ENCODE measurements at places on chromosomes 1 and 21.
A peak's percentile ranks its signal among the peaks of the same experiment; 100 is the strongest.

DNA sequence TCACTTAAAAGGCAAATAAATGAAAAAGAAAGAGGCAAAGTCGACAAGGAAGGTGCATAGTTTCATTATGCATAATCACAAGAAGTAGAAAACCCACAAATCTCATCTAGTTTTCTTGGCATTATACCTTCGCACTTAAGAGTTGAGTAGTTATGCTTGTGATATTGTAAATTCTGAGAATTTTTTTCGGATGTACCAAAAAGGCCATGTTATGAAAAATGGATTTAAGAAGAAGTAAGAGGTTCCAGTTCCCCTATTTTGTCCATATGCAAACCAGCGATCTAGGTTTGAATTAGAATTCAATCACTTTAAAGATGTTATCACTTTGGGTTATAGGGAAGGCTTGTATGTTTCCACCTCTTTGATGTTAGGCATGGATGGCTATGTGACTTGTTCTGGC lies 7.9 kb upstream of the ERICH3 start:
- no peak for DNase-seq

- no peak for DNase-seq
These were observed 448.1 kb upstream of the B3GALT2 start for GRCh38 chr1:193634470-193634869.

GRCh38 chr1:27992276-27992675 lies 32.5 kb downstream of the XKR8 start:
- peak; percentile 66 for DNase-seq

GRCh38 chr21:29242201-29242600 lies 56.5 kb upstream of the BACH1 start:
- no peak for DNase-seq

DNA sequence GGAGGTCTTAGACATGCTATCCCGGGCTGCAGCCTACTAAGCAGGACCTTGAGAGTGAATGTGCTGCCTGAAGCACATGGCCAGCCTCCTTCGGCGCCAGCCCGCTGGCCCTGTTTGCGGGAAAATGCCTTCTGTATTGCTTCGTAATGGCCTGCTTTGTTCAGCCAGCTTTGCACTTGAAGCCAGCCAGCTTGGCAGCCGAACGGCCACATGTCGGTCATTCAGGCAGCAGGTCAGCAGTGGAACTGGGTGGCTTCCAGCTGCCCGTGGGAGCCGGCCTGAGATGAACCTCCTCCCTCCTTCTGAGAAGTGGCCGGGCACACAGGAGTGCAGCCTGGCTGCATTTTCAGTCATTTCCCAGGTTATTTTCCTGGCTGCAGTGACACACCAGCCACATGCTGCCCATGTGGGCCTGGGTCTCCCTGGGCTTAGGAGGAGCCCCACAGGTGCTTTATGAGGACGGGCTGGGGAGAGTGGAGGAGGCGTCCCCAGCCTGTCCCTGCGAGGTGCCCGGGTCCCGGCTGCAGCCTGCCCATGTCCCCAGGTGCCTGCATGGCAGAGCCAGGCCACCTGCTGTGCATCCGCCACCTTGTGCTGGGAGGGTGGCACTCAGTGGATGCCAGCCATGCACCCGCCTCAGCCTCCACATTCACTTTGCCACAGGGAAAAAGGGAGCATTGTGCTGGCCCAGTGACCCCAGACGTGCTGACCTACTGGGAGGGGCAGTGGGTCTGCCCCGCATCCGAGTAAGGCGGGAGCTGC lies 103.5 kb downstream of the SIK1 start:
- DNase-seq, result no peak

DNA sequence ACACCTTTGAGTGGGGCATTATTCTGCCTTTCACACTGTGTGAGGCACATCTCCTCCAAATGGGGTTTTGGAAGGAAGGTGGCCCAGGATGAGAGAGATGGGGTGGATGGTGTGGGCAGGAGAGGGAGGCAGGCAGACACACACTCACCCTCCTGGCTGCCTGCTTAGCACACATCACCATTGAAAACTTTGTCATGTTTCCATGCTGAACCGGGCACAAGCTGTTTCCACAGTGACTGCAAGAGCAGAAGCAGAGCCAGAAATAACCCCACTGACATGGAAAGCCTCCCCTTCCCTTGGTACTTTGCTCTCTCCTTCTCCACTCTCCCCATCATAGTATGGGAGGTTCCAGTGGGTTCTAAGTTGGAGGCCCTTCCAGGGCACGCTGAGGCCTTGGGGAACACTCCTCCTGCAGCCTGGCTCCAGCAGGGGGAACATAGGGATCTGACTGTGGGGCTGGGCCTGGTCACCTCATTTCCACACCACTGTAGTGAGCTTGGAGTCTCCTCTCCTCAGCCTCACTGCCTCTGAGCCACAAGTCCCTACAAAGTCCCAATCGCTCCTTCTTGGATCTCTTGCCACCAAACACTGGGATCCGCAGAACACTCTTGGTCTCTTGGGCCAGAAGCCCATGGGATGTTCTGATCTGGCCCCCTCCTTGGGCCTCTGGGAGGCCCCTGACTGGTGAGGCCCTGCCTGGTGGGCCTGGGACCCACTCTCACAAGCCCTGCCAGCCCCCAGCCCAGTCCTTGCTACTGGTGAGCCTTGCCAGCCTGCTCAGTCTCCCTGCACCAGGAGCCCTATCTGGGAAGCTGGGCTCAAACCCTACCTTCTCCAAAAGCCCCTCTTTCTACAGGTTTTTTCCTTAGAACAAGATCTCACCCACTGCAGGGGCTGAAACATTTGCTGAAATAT lies 163.0 kb upstream of the EDN2 start:
- DNase-seq, result no peak

- no peak for DNase-seq
These were observed 87.1 kb upstream of the ARHGEF16 start for GRCh38 chr1:3367376-3367775.

DNA sequence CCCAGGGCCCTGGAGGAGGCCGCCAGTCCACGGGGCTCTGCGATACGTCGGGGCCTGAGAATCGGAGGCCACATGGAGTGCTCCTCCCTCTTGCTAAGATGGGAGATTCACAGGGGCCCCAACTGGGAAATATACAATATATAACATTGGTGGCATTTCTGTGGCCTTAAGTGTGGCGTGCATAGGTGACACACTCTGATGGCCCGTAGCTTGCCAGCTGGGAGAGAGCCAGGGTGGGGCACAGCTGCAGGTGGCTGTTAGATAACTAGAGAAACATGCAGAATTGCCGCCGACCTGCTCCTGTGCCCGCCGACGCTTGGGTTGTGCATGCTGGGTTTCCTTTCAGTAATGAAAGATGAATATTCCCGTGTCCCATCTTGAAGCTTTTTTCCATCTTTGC lies 30.1 kb downstream of the UMODL1 start:
- no peak for DNase-seq

DNA sequence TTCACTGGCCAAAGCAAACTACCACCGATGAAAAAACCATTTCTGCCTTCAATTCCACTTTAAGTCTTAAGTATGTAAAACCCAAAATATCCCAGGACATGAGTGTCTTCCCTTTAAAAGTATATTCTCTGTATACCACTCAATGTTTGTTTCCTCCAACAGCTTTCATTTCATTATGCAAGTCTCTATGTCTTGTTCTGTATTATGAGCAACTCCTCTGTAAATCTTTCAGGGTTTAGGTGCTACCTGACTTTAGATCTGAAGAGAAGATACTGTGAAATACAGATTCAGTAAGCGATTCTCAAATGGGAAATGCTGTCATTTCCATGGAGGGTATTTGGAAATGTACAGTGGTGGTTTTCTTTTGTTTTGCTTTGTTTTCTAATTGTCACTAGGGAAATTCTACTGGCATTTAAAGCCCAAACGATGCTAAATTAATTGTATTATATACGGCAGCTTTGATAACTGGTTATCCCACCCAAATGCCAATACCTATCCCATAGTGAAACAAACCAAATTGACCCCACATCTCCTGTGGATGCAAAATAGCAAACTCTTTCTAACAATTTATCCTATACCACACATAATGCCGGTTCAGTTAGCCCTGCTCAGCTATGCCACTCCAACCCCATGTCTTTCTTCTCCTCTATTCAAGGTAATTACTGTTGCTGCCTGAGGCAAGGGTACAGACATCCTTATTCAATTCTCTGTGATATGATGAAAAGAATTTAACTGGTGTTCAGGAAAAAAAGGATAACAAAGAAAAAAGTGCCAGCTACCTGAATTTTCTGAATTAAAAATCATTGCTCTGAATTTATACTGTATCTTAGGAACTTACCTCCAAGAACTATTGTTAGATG lies 182.8 kb downstream of the EIF4G3 start:
- peak; percentile 54 for DNase-seq

GRCh38 chr1:147541672-147542568 lies 619 bp downstream of the BCL9 start:
- DNase-seq, result peak; percentile 5

DNA sequence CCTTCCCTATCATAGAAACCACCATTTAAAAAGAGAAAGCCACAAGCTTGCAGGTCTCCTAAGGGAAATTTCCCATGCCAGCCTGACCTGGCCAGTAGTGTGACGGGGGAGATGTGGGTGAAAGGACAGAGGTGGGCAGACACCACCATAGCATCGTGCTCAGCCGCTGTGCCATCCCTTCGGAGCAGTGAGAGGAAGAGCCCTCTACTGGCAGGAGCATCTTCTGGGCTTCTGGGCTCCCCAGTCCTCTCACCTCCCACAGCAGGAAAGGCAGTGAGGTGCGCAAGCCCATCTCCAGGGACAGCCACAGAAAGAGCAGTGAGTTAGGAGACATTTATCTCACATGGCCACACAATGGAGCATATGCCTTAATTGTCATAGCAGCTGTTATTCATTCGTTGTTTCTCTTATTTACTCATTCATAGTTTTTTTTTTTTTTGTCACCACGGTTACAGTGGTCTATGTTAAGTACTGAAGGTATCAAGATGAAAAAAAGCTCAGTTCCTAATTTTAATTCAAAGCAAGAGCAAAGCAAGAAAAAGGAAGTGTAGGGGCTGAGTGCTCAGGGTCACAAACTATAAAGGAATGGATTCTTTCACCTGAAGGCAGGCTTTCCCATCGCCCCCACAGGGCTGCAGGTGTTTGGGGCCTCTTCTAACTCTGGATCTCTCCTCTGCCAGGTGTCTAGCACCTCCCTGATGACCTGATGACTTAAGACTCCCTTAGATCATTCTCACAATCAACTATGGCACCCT lies 48.8 kb upstream of the CAMK1G start:
- peak; percentile 6 for DNase-seq

GRCh38 chr1:164716992-164717703 lies 158.2 kb downstream of the PBX1 start:
- peak; percentile 68 for DNase-seq
